ENCODE measurements at places on chromosomes 5 and 9.

DNA sequence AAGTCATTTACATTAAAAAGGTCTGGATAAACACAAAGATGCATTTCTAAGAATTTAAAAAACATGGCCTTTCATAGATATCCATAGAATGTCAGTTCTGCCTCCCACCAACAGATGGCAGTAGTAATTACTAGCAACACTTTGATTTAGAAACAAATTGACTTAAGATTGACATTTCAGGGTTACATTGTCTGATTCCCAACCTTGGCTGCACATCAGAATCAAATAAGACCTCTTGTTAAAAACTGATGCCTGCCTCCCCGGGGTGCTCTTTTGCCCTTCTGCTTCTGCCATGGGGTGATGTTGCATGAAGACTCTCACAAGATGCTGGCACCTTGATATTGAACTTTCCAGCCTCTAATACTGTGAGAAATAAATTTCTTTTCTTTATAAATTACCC lies 146.2 kb upstream of the GPR151 start:
- no peak for DNase-seq

- no peak for DNase-seq
Measured at GRCh38 chr9:85727500-85727899, 14.3 kb downstream of the AGTPBP1 start.

GRCh38 chr9:112162621-112163413 lies 12.3 kb downstream of the SUSD1 start:
- no peak for DNase-seq

- no peak for DNase-seq
Measured at GRCh38 chr9:73615557-73615956, 463.9 kb downstream of the ANXA1 start.

All from activated CD4-positive, alpha-beta T cell treated with anti-CD3 and anti-CD28 coated beads, Interleukin-2, amount 50 U/mL, for 1 hour (primary cell).